Lower lobe of right lung (tissue), 2 donors: ENCODE measurements at places on chromosomes 12 and 14. TPM values are rescaled to one million over a fixed set of nuclear protein-coding genes. Genes with fewer than 3 reads are reported as not detected.

NPC2 gene
- 670 TPM for total RNA-seq

DNA sequence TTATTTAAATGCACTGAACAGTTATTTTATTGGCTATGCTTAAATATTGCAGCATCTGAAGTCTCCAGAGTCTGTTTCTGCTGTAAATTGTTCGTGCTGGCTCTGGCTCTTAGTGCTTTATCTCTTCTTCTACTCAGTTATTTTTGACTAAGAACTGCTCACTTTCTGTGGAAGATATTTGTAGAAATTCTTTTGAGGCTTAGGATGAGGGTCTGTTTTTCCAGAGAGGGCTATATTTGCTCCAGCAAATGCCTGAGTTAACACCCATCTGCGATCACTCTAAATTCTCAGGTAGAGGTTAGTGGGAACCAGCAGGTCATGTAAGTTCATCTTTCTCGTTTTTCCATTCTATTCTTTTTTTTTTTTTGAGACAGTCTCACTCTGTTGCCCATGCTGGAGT lies 71.1 kb downstream of the ARL6IP4 start:
- H3K4me1 ChIP-seq: peaks cover 21% of the 10 kb centered on the region
- H3K27ac ChIP-seq: no peak overlapping the region
- no peaks in the 10 kb centered on the region for H3K27me3 ChIP-seq
- H3K36me3 ChIP-seq: no peaks in the 10 kb centered on the region
- H3K4me3 ChIP-seq: no peak overlapping the region

SLC22A17 gene
- 10.6 TPM for total RNA-seq

GRCh38 chr12:46682148-46682547 lies 143.6 kb downstream of the SLC38A4 start:
- H3K27me3 ChIP-seq: no peaks in the 10 kb centered on the region
- no peak for DNase-seq
- no peak overlapping the region for H3K4me3 ChIP-seq
- H3K36me3 ChIP-seq: no peaks in the 10 kb centered on the region
- no peak overlapping the region for H3K27ac ChIP-seq
- no peaks in the 10 kb centered on the region for H3K4me1 ChIP-seq

DNA sequence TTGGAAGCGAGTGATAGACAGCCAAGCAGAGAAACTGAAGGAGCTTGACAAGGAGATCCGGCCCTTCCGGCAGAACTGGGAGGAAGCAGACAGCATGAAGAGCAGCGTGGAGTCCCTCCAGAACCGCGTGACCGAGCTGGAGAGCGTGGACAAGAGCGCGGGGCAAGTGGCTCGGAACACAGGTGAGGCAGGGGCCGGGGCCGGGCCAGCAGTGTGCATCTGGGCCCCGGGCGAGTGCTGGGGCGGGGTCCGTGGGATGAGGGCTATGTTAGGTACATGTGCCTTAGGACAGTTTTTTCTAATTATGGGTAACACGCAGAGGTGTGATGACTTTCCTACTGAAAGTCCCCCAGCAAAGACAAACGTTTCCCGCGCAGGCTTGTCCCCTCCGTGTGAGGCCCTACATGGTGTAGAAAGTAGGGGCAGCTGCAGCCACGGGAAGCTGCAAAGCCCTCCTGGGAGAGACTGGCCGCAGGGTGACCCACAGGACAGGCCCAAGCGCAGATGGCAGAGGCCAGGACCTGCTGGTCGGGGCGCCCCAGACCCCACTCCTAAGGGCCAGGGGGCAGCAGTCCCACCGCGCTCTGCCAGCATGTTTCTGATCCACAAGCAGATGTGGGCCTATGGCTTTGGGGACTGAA lies 19.1 kb upstream of the AMN start:
- H3K4me1 ChIP-seq: peaks cover 11% of the 10 kb centered on the region
- DNase-seq: peak; percentile 41
- peaks cover 50% of the 10 kb centered on the region for H3K36me3 ChIP-seq
- no peaks in the 10 kb centered on the region for H3K27me3 ChIP-seq

SMIM41 gene
- 4.3 TPM for total RNA-seq

DNA sequence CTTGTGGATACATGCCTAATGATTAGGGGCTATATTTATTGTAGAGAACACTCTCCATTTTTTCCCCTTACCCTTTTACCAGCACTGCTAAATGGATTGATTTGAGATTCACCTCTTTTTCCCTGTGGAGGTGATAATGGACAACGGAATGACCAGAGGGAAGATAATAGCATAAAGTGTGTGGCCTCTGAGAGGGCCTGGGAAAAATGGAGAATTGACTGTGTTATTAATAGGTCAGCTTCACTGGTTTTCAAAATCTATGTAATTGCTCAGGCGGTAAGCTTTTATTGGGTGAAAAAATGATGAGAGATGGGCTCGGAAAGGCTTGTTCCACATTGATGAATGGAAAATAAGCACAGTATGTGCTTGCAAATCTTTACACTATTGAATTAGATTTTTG lies 15.8 kb downstream of the FLRT2 start:
- no peaks in the 10 kb centered on the region for H3K36me3 ChIP-seq
- DNase-seq: no peak
- H3K4me3 ChIP-seq: no peak overlapping the region
- no peaks in the 10 kb centered on the region for H3K4me1 ChIP-seq
- H3K27me3 ChIP-seq: no peaks in the 10 kb centered on the region

- H3K27me3 ChIP-seq: no peaks in the 10 kb centered on the region
- H3K27ac ChIP-seq: no peak overlapping the region
- H3K36me3 ChIP-seq: no peaks in the 10 kb centered on the region
- H3K4me3 ChIP-seq: no peak overlapping the region
Measured at GRCh38 chr12:30466093-30466585, 229.5 kb downstream of the IPO8 start.
